ENCODE measurements at places on chromosomes 7 and 10.
A peak's percentile ranks its signal among the peaks of the same experiment; 100 is the strongest.

GRCh38 chr7:30168835-30169573, 34.2 kb downstream of the MTURN start:
- DNase-seq = no peak

GRCh38 chr10:29835055-29835454, 200.3 kb upstream of the SVIL start:
- no peak for DNase-seq

- DNase-seq = peak; percentile 3
Measured at GRCh38 chr10:72736176-72736827, 44.4 kb downstream of the MCU start.

GRCh38 chr10:129101232-129101980, 365.6 kb upstream of the MGMT start:
- peak; percentile 35 for DNase-seq

- no peak for DNase-seq
Measured at GRCh38 chr7:35405461-35405860, 151.6 kb upstream of the TBX20 start.

DNA sequence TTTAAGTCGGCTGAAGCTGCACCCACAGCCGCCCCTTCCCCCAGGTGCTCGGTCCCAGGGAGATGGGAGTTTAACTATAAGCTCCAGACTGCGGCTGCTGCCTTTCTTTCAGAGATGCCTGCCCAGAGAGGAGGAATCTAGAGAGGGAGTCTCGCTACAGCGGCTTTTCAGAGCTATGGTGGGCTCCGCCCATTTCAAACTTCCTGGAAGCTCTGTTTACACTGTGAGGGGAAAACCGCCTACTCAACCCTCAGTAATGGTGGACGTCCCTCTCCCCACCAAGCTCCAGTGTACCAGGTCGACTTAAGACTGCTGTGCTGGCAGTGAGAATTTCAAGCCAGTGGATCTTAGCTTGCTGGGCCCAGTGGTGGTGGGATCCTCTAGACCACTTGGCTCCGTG, 135.4 kb downstream of the CXCL12 start:
- no peak for DNase-seq

GRCh38 chr10:24299578-24300260, 90.8 kb downstream of the KIAA1217 start:
- no peak for DNase-seq

- no peak for DNase-seq
Measured at GRCh38 chr10:21614000-21614399, 80.0 kb downstream of the MLLT10 start.

DNA sequence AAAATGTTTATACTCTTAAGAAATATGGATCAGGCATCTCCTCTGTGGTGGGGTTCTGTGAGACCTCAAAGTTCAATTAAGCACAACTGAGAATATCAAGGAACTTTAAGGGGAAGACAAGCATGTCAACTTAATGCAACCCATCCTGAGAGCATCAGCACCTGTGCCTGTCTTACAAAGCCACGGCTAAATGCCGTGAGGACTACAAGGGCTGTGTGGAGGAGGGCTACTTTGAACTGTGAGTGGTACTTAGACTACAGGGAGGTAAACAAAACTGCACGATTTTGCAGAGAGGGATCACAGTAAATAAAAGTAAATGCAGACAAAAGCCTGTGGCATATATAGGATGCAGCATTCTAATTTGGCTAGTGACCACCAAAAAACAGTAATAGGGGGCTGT, 139.1 kb downstream of the ATE1 start:
- DNase-seq = peak; percentile 67

DNA sequence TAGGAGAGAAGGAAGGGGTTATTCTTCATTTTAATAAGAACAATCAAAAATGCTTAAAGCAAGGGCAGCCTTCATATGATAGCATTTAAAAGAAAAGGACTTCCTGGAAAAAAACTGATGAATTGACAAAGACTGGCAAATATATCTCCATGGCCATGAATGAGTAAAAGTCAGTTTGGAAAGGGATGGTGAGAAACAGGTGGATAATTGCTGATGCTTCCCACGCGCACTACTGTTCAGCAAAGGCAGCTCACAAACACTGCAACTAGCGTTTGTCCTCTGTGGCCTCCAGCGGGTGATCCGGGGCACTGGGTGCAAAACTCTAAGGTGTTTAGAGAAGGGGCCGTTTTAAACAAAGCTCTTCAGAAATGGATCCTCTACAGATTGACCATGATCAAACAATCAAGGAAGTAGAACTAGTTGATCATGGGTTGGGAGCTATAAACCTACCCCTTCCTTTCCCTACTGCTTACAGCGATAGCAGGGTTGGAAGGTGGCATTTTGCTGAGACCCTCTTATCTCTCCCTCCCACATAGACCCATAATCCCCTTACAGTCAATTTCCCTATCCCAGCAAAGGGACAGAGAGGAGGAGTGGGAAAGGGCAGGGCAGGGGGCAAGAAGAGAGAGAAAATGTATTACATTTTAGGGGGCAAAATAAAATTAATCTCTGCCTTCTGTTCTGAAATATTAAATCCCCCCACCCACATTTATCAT, 53.8 kb downstream of the SMURF1 start:
- no peak for DNase-seq

GRCh38 chr7:50940621-50941020, 157.9 kb upstream of the GRB10 start:
- DNase-seq = no peak

GRCh38 chr10:60267802-60268201, 121.9 kb downstream of the ANK3 start:
- DNase-seq = peak; percentile 6

- DNase-seq = peak; percentile 26
Measured at GRCh38 chr10:95430231-95430951, 130.8 kb downstream of the SORBS1 start.

GRCh38 chr7:106583100-106583499, 77.9 kb downstream of the CCDC71L start:
- no peak for DNase-seq

- DNase-seq = no peak
Measured at GRCh38 chr7:91596287-91596686, 284.2 kb downstream of the MTERF1 start.

DNA sequence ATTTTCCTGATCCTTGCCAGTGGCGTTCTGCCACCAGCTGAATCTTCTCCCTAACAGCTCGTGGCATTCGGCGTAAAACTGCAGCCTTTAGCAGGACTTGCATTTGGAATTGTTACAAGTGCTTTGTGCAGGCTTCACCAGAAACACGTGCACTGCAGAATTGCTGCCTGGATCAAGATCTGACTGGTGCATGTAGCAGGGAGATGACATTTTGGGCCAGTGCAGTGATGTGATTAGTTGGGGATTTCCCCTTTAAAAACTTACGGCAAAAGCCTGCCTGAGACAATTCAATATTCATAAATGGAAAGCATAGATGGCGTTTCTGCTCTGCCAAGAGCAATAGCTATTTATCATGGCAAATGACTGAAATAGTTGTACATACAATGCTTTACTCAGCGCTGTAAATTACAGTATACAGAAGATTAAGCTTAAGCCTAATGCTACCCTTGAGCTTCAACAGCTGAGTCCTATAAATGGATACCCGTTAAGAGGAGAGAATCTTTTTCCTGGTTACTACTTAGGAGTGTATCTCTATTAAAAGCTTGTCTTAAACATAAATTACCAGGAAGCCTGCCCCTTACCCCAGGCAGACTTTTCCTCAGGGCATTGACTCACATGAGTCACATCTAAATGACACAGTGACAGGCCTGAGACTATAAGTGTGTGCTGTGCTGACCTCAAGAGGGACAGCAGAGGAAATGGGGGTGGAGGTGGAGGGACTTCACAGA, 106.3 kb downstream of the ATXN7L1 start:
- DNase-seq = no peak

DNA sequence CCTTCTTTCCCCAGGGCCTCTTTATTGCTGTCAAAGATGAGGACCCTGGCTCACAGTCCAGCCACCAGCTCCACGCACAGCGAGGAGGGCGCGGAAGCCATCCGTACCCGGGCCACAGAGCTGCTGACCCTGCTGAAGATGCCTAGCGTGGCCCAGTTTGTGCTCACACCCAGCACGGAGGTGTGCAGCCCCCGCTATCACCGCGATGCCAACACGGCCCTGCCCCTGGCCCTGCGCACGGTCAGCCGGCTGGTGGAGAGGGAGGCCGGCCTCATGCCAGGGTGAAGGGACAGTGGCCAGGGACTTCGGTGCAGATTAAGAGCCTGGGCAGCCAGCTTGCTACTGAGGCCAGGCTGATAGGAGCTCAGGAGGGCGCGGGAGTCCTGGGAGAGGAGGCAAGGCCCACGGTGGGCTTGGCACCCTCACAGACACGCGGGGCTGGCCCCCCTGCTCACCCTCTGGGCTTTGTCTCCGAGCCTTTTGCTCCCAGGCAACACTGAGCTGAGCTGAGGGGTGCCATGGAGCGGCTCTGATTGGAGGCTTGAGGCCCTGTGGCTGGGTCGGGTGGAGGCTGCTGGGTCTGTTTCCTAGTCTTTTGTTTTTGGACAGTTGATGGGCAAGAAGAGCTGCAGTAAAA, 15.8 kb downstream of the AP5Z1 start:
- no peak for DNase-seq

DNA sequence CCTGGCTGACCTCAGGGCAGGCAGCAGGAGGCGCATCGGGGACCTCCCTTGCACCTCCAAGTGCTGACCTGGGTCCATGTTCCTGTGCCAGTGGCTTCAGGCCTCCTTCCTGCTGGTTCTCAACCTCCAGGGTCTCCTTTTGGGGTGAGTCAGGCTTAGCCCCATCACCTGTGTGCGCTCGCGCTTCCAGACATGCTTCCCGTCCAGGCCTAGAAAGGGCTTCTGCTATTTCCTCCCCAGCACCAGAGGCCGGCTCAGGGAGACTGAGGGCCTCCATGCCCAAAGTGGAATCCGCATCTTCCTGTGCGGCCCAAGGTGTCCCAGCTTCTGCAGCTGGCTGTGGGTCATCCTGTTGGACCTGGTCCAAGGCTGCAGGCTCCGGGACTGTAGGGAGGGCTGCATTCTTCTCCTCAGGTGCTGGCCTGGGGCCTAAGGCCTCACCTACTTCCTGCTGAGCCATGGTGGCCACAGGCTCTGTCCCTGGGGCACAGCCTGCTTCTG, 5.9 kb downstream of the NACAD start:
- no peak for DNase-seq

DNA sequence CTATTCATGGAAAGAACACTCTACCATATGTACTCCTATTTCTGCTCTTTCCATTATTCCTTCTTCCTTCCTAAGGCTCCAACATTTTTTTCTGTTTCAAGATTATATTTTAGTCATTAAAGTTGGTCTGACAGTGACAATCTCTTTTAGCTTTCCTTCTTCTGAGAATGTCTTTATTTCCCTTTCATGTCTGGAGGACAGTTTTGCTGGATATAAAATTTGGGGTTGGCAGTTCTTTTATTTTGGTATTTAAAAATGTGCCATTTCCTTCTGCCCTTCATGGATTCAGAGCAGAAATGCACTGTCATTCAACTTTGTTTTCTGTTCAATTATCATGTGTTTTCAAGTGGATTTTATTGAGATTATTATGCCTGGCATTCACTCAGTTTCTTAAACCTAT, 53.1 kb downstream of the VSTM4 start:
- DNase-seq = no peak

- no peak for DNase-seq
Measured at GRCh38 chr10:50373821-50374501, 122.6 kb upstream of the ASAH2 start.

GRCh38 chr7:93092757-93093370, 24.9 kb downstream of the SAMD9 start:
- no peak for DNase-seq

- peak; percentile 63 for DNase-seq
Measured at GRCh38 chr7:129684777-129685176, 73.3 kb downstream of the NRF1 start.

DNA sequence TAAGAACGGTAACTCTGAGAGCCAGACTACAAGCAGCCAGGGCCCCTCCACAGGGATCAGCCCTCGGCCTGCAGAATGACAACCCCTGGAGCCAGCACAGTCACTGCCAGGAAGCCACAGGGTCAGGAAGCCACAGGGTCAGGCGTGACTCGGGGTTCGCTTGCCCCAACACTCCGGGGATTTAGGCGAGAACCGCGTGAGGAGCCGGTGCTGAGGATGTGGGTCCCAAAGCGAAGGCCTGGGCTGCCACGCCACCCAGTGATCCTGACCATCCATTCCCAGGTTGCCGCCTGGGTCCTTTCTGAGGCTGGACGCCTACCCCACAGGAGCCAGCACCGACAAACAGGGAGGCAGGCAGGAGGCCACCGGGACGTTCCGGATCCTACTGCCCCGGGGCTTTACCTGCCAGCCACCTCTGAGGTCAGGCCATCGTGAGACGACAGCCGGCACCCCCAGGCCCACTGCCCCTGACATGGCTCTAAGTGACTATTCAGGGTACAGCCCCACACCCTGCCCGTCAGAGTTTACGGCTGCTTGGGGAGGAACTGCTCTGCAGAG, 228.6 kb downstream of the ELFN1 start:
- no peak for DNase-seq

DNA sequence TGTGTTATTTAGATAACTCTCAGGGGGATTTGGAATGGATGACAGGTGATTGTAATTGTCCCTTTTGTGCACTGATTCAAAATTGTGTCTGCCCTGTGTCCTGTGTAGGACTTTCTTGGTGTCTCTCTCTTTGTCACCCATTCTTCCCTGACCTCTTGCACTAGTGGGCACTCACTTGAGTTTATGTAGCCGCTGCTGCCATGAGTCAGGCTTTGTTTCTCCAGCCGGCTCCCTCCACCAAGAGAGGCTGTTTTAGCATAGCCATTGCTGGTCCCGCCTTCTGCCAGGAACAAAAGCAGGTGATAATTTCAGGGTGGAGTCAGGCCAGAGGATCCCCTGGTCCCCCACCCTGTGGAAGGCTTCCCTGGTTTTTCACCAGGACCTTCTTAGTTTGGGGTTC, 8.4 kb downstream of the COL17A1 start:
- DNase-seq = peak; percentile 60

- no peak for DNase-seq
Measured at GRCh38 chr10:42984035-42984610, 92.7 kb upstream of the RET start.

DNA sequence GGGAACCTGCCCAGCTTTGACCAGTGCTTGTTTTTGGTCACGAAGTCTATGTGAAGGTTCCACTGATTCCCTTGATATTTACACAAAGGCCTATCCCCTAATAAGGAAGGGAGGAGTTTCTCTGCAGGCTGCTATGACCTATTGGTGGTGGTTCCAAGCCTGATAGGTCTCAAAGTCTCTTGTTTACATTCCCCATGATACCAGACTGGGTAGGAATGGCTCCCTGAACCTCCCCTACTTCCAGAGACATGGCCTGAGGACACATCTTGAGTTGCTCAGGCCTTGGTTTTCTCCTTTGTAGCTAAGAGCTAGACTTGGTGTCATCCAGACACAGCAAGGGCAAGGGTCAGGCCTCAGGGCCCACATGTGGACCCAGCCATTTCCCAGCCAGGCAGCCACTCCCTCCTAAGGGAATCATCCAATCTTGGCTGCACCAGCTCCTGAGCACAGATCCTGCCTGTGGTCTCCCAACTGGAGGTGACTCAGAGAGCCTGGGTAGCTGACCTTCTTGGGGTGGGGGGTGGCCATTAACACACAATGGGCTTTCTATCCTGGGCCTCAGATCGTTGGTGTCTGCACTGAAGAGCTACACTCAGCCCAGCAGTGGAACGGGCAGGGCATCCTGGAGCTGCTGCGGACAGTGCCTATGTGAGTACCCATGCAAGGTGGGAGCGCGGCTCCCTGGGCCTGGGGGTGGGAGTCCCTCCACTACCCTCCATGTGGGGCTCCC, 51.0 kb upstream of the TRIM8 start:
- no peak for DNase-seq
